Activated T-cell treated with anti-CD3 and anti-CD28 coated beads for 4 hours (primary cell): ENCODE measurements at places on chromosomes 1 and 21.

DNA sequence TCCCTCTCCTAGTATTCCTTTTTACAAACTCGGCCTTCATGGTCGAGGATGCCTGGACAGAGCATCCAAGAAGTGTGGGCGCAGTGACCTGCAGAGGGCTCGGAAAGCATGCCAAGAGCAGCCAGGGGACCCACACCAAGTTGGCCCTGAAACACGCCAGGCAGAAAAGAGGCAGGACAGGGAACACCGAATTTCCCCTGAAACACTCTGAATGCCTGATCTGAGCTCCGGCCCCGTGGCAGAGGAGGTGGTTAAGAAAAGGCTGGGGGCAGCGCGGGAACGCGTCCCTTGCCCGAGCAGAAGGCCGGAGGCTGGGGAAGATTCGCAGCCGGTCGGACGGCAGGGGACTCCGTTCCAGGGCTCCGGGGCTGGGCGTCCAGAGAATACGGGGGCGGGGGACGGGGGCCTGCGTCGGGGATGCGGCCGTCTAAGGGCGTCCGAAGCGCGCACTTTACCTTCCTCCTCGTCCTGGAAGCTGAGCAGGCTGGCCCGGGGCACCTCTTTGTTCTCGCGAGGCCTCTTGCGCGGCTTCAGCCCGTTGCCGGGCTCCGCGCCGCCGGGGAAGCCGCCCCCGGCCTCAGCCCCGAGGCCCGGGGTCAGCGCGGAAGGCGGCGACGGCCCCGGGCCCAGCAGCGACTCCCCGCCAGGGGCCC lies 558 bp downstream of the PAXBP1 start:
- DNase-seq = peak; percentile 19

DNA sequence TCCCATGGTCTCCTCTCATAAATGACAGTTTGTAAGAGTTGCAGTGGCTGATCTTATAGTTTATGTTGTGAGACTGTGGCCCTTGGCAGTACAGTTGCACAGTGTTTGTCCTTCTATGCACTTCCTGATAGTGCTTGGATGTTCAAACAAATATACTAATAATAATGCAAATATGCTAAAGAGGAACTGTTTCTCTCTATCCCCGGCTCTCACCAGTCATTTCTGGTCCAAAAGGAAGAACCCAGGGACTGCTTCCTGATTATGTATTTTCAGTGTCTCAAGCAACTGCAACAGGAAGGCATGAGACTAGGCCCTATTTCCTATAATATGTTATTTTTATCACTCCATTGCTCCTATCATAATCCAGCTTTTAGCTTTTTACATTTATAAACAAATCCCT lies 17.0 kb upstream of the SUCO start:
- no peak for DNase-seq

DNA sequence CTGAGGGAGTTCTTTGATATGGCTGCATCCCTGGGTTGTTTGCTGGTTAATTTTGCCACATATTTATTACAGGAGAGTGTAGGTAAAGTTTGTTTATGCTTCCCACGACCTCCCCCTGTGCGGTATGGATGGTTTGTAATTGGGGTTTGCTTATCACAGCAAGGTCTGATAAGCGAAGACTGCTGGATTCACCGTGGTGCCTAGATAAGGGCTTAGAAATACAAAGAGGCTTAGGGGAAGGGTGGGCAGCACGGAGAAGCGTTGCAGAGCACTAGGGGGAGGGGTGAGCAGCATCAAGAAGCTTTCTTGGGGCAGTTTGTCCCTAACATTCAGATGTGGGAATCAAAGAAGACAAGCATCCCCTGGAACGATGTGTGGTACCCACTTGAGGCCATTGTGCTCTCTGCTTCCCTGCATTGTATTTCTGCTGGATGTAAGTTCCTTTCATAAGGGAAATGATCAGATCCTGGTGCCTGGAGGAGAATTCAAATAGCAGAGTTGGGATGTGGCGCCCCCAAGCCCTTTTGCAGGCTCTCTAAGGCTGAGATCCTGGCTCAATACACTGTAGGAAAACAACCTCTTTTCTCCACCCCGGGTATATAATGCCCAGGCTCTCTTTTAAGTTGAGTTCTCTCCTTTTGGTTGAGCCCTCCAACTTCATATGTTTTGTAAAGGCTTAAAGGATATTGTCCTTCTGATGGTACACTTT lies 598.1 kb upstream of the ADGRL4 start:
- no peak for DNase-seq

DNA sequence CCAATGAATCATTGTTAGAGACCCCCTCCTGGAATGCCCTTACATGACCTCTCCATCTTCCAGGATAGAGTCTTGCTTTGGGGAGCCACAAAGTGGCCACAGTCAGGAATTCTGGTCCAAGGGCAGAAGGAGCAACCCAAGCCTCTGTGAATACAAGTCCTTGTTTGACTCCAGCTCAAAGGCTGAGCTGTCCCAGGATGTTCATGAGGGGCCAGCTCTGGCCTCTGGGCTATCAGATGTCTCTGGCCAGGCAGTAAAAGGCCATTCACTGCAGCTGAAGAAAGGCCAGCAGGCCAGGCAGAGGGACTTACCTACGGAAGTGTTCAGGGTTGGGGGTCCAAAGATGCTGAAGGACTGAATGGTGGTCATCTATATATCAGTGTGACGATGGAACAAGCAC lies 98.3 kb upstream of the IPO9 start:
- DNase-seq = no peak

- no peak for DNase-seq
Observed at GRCh38 chr1:228265167-228265566, 57.3 kb downstream of the OBSCN start.
